NK-92 treated with Interleukin-12 subunit alpha and Interleukin-12 subunit beta, amount 100 ng/mL, for 24 hours (cell line): ENCODE measurements at places on chromosomes 7 and 10.

GRCh38 chr7:2710901-2711551 lies 23.0 kb downstream of the AMZ1 start:
- DNase-seq = peak; percentile 32

DNA sequence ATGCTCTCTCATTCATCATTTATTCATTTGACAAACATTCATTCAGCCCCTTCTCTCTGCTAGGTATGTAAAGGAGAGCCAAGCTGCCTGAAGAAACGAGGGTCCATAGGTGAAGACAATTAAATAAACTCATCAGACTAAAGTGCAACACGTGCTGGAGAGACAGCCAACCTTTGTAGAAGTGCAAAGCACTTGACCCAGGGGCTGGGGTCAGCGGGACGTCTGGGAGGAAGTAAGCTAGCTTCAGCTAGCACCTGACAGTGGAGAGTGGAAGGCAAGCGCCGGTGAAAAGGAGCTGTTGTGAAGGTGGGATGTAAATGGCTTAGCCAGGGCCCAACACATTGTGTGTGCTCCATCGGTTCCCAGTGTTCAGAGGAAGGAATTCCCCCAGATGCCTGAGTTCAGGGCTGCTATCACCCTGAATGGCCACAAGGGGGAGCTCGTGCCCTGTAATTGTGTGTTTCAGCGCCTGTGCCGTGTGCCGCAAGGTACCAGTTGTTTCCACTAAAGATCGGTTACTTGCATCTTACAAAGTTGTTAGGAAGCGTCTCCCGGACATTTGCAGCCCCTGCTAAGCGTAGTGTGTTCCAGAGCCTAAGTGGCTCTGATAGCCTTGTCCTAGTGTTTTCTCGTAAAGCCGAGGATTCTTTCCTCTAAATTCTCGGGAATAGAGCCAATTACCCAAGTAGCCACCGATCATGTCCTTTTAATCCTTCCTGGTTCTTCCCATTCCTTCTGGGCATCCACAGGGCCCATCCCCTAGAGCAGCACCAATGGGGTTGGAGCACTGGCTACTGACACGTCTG lies 30.6 kb downstream of the TLX1 start:
- peak; percentile 18 for DNase-seq

DNA sequence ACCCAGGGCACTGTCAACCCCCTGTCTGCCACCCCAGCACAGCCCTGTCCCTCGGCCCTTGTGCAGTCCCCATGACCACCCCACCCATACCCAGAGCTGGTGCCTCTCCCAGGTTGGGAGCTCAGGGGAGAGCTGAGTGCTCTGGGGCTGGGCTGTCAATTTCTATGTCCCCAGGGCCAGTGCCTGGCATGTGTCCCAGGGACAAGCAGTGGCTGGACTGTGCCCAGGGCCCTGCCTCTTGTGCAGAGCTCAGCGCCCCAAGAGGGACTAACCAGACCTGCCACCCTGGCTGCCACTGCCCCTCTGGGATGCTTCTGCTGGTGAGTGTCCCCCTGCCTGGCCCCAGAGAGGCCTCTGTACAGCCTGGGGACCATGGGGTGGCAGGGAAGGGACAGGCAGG lies 29.0 kb upstream of the ZNF862 start:
- no peak for DNase-seq

GRCh38 chr7:129574487-129574886 lies 37.0 kb upstream of the NRF1 start:
- DNase-seq = no peak

DNA sequence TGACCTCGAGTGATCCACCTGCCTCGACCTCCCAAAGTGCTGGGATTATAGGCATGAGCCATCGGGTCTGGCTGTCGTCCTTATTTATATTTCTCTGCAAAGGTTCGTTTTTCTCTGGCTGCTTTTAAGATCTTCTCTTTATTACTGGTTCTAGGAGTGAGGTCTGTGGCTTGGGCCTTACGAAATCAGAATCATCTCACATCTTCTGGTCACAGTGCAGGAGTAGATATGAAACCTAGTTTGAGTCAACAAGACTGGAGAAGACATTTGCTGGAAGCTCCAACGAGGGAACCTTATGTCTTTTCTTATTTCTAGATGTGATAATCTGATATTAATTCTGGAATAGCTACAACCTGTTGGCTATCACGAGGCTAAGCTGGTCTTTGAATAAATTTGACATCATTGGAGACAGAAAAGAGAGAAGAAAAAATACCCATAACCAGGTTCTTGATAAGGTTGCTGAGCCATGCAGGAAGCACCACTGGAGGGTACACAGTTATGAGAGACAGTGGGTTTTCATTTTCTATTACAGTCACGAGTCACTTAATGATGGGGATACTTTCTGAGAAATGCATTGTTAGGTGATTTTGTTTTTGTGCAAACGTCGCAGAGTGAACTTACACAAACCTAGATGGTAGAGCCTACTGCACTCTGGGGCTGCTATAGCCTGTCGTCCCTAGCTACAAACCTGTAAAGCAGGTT lies 25.6 kb upstream of the IL15RA start:
- no peak for DNase-seq

DNA sequence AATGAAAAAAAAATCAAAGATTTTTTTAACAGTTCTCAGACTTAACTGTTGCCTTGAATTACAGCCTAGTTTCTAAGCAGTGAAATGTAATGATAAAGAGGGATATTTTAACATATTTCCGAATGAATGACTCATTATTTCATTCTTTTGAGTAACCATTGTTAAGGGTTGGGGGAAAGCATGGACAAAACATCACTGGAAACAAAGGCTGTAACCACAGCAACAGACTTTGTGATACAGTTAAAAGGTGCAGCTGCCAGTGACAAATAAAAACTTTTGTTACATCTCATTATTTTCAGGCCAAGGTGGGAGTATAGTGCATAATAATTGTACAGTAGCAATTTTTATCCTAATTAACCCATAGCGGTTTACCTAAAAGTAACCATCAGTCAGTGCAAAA lies 172.6 kb downstream of the LRRTM3 start:
- DNase-seq = no peak

GRCh38 chr7:38881015-38881414 lies 28.0 kb downstream of the VPS41 start:
- no peak for DNase-seq

DNA sequence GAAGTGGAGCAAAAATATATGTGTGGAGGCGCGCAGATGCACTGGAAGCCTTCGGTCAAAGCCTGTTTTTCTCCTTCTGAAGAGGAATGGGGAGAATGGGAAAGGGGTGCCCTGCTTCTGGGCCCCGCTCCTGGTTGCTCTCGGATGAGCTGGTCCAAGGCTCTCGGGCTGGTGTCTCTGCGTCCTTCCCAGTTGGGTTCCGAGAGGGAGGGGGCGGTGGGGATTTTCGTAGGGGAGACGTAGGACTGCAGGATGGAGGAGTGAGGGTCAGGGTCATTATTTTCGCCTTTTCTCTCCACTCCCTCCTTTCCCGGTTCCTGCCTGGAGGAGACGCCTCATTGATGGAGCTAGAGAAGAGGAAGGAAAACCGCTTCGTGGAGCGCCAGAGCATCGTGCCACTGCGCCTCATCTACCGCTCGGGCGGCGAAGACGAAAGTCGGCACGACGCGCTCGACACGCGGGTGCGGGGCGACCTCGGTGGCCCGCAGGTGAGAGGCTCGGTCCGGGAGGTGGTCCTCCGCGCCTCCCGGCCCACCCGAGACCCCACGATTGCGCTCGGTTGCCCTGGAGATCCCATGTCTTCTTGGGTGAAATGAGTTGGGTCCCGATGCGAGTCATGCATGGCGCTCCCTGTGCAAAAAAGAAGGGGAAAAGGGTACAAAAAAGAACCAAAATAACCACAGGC lies 790 bp downstream of the ADAM22 start:
- DNase-seq = no peak

DNA sequence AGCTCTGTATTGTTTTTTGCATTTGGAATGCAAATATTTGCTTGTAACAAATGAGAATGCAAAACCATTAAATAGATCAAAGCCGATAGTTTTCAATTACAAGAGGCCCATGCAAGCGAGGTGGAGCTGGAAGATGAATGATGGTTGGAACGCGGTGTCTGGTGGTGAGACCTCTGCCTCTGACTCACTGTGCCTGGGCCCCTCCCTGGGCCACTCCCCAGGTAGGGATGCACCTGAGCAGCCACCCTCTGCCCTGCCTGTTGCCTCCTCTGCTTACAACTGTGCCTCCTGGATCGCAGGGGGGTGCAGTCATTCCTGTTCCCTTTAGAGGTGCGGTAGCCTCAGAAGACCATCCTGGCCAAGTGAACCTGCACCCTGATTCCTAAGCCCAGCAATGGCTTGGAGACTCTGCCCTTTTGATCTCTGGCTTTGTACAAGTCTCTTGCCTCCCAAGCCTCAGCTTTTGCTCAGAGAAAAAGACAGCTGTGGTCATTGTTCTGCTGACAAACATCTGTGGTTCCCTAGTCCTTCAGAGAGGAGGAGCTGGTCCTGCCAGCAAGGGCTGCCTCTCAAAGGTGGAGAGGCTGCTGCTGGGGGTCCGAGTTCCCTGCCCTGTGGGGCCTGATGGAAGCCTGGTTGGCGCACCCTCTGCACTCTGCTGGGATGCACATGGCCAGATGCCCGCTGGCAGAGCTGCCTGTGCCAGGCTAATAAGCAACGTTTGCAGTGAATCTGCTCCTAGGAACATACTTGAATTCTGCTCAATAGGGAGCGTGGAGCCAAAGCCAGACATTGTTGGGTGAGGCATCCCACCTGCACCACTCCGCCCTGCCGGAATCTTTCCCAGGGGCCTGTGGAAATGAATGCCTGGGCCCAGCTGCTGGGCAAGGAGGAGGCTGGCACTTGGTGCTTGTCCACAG lies 126.3 kb upstream of the TCERG1L start:
- DNase-seq = no peak

GRCh38 chr7:133805426-133805825 lies 321.7 kb upstream of the LRGUK start:
- DNase-seq = no peak

DNA sequence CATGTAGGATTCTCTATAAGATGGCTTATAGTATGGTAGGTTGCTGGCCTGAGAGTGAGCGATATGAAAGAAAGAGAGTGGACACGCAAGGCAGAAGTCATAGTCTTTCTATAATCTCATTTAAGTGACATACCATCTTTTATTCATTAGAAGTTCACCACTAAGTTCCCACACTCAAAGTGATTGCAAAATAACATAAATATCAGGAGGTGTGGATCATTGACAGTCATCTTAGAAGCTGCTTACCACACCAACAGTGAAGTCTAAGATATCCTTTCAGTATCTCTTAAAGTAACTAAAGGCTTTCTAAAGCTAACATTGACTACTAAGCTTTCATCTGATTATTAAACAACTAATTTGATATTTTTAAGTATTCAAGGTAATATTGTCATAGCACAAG lies 36.9 kb upstream of the GNAI1 start:
- DNase-seq = no peak

DNA sequence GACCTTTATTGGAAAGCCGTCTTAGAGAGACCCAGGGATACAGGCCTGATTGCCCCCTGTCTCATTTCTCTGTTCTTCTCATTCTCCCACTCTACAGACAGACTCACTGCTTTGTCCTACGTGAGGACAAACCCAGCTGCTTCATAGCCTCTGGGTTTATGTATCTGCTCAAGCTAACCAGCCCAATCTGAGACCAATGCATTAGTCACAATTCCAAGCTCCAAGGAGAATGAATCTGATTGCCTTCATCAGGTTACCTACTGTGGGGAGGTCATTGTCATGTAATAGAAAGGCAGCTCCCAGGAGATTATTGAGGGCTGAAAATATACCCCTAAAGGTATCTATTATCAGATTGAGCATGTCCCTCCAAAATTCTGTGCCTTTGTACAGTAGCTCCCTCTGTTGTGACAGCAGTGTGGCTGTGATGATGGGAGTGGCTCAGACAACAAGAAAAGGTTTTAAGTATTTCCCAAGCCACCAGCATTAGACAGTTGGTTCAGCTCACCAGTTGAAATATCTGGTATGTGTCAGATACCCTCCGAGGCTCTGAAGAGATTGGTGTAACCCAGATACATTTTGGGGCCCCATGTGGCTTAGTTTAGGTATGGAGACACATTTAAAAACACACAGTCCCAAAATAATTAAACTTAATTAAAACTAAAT lies 123.1 kb upstream of the EEPD1 start:
- DNase-seq = no peak

DNA sequence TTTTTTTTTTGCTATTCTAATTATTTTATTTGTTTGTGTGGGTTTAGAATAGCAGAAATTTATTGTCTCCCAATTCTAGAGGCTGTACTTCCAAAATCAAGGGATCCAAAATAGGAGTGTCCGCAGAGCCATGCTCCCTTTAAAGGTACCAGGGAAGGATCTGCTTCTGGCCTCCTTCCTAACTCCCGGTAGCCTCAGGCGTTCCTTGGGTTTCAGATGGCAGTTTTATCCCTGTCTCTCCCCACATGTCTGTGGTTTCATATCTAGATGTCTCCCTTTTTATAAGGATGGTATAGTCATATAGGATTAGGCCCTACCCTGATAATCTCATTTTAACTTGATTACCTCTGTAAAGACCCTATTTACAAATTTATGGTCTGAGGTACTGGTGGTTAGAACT lies 48.4 kb downstream of the BMPR1A start:
- DNase-seq = no peak

DNA sequence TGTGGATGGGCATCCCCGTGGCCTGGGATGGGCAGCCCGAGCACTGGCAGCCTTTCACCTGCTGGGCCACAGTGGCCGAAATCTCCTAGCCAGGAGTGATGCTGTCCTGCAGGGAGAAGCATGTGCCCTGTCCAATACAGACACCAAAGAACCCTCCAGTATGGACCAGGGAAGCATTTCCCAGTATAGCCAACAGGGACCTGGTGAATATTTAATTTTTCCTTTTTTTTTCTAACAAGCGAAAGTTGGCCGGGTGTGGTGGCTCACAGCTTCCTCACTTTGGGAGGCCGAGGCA lies 11.0 kb downstream of the IMPDH1 start:
- no peak for DNase-seq

DNA sequence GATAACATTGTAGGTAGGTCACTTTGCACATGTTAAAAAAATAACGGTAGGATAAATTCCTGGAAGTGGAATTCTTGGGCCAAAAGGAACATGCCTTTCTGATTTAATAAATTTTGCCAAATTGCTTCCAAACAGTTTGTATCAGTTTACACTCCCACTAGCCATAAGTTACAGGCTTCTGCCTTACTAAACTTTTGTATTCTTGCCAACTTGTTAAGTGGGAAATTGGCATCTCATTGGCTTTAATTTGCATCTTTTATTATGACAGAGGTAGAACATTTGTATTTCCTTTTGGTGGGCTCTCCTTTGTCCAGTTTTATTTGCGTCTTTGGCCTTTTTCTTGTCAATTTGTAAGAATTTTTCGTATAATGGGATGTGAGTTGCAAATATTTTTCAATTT lies 38.3 kb upstream of the FAM180A start:
- no peak for DNase-seq

- DNase-seq = peak; percentile 71
These were observed at the start of gene JAZF1 for GRCh38 chr7:28180364-28181147. JAZF1 (minus strand) TSS chr7:28180795.

DNA sequence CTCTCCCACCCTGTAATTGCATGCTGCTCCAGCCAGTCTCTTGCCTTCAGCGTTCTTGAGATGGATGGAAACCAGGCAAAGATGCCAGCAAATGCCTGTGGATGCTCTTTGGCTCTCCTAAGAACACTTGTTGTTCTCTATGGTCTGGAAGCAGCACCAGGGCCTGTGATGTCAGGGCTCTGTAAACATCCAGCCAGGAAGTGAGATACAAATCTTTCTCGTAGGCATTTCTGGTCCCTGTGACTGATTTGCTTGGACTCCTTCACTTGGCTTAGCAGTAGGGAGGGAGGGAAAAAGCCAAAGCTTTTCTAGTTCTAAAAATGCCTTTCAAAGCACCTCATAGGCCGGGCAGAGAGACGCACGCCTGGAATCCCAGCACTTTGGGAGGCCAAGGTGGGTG lies 201.3 kb downstream of the REEP3 start:
- DNase-seq = no peak
